Hippocampal formation (tissue), 2 donors: ENCODE measurements at places on chromosomes 2 and 18.
A peak's percentile ranks its signal among the peaks of the same experiment; 100 is the strongest.

- DNase-seq, result no peak
These were observed 267.3 kb downstream of the SLC8A1 start for GRCh38 chr2:40184551-40184950.

DNA sequence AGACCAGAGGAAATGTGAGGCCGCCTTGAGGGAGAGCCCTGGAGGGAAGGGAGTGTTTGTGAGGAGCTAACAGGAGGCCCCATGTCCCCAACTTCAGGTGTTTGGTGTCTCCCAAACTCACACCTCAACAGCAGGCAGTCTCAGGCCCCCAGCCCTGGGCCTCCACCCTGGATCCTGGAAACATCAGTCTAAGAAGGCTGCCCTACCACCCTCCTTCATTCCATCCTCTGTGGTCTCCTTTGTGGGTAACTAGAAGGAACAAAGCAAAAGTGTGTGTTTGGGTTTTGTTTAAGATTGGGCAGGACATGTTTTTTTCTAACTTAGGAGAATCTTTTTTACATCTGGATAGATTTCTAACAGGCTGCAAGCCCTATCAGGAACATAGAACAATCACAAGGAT lies 404.3 kb downstream of the BCL11A start:
- DNase-seq, result no peak

DNA sequence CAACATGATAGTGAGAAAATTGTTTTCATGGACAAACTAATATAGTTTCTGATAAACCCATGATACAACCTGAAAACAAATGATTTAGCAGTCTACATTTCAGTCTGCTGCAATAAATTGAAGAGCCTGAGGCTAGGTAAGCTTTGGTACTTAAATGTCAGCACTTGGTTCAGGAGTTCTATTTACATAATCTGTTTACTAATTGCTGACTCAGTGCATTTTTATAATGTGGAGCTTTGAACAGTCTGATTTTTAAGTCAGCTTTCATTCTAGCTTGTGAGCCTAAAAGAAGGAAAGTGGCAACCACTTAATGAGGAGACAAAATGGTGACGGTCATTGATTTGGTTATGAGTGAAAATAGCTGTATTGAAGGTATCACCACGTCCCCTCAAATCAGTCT lies 488.6 kb downstream of the CPS1 start:
- DNase-seq, result no peak

- DNase-seq, result no peak
These were observed 55.9 kb downstream of the ACVR1 start for GRCh38 chr2:157820193-157820592.

DNA sequence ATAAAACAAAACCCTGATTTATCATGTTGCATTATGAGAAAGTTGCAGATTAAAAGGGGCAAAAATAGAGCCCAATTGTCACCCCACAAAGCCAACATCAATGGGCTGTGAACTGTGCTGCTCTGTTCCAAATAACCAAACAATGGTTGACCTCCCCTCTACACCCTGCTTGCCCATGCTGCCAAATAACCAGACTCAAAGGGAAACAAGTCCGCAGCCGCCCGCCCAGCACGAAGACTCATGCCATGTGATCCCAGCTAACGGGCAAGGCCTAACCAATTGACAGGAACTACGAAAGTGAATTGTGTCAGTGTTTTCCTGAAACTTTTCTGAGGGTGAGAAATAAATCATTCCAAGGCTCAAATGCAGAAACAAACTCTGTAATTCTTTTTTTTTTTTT lies 97.9 kb upstream of the RIOK3 start:
- peak; percentile 13 for DNase-seq

GRCh38 chr2:18430996-18431748 lies 129.3 kb downstream of the RDH14 start:
- DNase-seq, result no peak

DNA sequence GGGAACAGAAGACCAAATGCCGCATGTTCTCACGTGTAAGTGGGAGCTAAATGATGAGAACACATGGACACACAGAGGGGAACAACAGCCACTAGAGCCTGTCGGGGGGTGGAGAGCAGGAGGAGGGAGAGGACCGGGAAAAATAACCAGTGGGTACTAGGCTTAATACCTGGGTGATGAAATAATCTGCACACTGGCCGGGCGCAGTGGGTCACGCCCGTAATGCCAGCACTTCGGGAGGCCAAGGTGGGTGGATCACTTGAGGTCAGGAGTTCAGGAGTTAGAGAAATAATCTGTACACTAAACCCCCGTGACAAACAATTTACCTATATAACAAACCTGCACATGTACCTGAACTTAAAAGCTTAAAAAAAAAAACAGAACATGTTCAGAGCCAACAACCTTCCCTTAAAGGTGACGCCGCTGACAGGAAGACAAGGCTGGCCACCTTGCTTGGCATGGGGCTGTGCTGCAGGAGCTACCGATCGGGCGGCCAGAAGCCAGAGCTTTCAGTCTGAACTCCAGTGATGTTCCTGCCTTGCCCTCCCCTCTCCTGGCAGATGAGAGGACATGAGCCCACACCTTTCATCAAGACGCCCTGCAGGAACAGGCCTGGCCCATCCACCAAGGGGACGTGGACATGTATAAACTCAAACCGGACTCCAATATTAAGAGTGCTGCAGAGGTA lies 11.2 kb downstream of the SLC66A2 start:
- no peak for DNase-seq

DNA sequence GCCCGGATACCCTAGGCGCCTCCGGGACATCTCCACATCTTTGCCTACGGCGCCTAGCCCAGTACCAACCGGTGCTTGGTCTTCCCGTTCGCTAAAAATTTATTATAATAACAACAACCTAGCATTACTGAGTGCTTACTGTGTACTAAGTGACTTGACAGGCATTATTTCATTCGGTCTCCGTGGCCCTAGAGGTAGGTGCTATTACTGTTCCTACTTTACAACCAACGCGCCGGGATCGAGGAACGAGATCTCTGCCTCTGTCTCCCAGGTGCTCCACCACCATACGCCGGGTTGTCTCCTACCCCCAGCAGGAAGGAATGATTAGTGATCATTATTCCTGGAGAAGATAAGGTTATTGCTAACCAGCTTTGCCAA lies 657 bp upstream of the BIN1 start:
- no peak for DNase-seq

- no peak for DNase-seq
These were observed 188.7 kb upstream of the APCDD1 start for GRCh38 chr18:10265560-10266333.

GRCh38 chr2:86035883-86036668 lies 69.6 kb downstream of the POLR1A start:
- DNase-seq, result peak; percentile 64

DNA sequence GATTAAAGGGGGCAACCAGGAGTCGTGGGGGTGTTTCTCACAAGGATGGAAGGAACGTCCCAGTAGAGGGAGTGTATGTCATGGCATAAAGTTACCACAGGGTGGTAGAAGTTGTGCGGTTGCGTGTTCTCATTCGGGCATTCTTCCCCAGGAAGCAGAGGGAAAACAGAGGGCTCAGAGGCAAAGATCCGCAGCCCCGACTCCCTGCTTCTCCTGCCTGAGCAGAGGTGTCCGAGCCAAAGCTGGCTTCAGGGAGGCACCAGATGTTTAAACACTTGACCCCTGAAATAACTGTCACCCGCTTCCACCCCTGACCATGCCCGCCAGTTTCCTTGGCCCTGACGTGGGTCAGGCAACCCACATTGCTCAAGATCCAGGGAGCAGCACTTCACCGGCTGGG lies 83.7 kb downstream of the EN1 start:
- no peak for DNase-seq

DNA sequence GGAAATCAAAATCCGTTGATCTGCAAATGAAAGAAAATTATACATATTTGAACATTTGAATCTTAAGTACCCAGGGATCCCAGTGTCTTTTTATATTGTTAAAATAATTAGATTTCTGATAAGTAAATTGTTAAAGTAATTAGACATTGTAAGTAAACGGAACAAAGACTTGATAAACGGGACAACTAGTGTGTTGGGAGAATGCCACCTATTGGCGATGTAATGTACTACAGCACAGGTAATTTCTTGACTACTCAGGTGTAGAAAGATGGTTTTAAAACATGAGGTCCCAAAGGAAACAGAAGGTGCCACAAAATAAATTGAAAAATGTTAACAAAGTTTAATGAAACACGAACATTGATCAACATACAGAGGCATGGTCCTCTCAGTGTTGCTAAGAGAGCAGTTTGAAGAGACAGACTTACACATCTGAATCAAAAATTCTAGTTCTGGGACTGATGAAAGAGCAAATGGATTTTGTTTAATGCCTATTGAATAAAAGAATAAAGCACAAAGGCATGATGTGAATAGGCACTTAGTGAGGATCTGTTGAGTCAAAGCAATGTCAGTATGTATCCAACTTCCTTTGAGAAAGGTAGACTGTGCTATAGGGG lies 103.4 kb upstream of the RASGRP3 start:
- no peak for DNase-seq

- DNase-seq, result no peak
These were observed 20.6 kb downstream of the LRRFIP1 start for GRCh38 chr2:237648016-237648381.
